ENCODE measurements at places on chromosomes 2 and 18.

DNA sequence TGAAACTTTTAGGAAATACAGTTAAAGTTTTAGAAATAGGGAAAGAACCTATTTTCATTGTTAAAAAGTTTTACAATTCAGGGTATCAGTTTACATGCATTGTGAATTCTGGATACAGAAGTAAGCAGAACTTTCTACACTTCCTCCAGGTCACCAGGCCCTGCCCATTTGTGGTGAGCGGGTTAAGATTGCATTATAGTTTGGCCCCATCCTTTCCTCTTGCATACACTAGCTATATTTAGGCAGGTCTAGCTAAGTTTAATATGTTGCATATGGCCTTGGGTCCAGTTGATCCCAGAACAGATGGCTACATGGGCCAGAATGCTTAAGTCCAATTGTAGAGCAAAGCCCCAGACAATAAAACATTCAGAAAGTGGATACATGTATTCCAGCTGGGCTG, 4.8 kb downstream of the VWA3B start:
- no peak for DNase-seq

DNA sequence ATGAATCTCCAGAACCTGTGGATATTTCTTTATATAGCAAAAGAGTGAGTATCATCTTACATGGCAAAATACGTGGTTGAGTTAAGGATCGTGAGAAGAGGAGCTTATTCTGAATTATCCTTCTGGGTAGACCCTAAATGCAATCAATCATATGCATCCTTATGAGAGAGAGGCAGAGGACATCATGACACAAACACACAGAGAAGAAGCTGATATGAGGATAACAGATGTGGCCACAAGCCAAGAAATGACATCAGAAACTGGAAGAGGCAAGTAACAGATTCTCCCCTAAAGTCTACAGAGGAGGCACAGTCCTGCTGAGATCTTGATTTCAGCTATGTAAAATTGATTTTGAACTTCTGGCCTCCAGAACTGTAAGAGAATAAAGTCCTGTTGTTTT, 730.2 kb upstream of the ZNF804A start:
- no peak for DNase-seq

DNA sequence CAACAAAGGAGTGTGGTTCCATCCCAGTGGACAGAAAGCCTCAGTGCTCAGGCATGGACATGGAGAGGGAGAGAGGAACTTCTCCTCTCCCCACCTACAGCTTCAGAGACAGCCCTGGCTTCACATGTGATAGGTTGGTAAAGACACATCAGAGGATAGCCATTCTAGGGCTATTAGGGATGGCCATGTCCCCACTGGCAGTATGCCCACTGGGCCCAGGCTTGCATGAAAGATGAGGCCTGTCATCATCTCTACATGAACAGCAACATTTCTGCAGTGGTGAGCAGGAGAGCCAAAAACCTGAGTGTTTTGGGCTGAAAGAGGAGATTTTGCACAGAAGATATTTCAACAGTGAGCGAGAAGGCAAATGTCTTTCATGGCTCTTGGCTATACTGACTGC, 517.2 kb downstream of the NR4A2 start:
- DNase-seq: no peak

GRCh38 chr2:105460048-105460732, 61.3 kb upstream of the FHL2 start:
- DNase-seq: no peak

GRCh38 chr2:235447210-235447609, 46.6 kb upstream of the AGAP1 start:
- no peak for DNase-seq

GRCh38 chr2:127740665-127741288, 39.5 kb downstream of the SFT2D3 start:
- peak; percentile 66 for DNase-seq

DNA sequence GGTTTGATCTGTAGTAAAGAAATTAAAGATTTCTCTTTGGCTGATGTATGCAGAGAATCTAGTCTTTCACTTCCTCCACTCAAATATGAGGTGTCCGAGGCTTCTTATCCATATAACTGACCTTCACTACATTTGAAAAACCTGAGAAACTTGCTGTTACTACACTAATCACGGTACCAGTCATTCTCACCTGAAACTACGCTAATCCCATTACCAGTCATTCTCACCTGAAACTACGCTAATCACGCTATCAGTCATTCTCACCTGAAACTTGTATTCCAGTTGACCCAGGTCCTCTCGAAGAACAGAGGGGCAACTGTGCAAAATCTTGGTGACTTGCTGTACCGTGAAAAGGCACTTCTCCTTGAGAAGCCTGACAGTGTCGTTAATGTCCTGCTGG, 5.1 kb downstream of the MTERF4 start:
- DNase-seq: no peak

GRCh38 chr2:120396013-120396860, 50.3 kb downstream of the INHBB start:
- peak; percentile 12 for DNase-seq

DNA sequence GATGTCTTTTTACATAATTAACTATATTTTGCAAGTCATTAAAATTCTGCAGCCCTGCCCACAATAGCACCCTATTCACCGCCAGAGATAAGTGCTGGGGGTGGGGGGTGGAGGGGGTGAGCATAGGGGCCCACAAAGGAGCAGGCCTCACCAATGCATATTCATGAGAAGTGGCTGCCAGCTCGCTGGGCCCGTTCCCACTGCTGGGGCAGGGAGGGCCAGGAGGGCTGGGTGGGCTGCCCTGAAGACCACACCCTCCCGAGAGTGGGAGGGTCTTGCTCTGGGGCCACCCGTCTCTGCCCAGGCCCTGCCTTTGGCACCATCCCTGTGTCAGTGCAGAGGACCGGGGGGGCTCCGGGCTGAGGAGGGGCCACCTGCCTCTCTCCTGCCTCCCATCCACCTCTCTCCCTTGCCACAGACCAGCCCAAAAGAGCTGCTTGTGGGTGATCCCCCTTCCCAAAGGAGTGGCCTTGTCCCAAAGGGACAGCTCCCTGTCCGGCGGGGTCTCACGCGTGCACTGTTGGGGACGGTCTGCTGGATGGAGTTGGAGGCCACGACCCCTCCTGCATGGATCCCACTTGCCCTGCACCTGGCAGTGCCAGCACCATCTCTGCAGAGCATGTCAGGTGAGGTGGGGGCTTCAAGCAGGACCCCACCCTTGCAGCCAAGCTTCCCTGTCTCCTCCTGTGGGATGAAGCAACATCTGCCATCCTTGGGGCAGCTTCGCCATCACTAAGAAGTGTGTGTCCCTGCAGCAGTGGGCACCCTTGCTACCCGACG, 138.8 kb upstream of the GPC1 start:
- no peak for DNase-seq

DNA sequence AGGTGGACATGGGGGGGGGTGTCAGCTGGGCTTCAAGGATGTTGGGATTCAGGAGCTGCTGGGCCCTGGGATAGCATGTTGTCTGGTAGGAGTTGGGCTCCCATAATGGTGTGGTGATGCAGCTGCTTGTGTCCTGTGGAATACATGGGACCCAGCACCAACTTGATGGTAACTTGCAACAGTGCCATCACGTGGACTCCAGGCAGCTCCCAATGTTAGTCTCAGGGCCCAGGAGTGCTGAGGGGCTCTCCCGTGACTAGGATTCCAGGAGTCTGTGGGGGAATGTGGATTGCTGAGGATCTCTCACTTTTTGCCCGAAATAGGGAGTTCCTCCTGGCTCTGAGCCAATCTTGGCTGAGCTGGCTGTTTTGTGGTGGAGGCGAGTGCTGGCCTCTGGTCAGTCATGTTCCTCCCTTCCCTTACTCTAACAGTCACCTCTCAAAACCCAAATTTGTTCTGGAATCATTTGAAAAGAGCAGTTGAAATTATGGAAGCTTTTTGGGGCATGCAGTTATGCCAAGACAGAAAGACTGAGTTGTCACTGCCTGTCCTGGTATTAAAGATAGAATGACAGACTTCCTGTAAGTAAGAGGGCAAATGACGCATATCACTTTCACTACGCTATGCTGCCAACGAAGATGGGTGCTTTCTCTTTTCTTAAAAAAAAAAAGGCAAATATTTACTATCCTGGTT, 607.1 kb downstream of the ADCYAP1 start:
- no peak for DNase-seq

DNA sequence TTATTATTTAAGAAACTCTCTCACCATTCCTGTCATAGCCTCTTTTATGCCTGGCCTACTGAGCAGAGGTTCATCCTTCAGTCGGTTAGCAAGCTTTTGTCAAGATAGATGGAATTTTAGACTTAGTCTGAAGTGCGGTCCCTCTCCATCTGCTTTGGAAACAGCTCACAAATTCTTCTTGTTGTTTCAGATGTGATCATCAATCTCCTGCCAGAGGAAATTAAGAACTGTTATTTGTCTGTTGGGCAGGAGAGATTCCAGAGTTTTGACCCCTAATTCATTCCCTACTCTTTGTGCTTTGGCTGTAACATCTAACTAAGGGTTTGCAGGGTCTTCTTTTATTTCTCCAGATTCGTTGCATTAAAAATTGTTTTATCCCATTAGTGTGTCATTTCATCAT, 56.4 kb downstream of the LRRTM1 start:
- no peak for DNase-seq

GRCh38 chr2:88027697-88028389, 11.5 kb upstream of the RNU2-63P start:
- no peak for DNase-seq

DNA sequence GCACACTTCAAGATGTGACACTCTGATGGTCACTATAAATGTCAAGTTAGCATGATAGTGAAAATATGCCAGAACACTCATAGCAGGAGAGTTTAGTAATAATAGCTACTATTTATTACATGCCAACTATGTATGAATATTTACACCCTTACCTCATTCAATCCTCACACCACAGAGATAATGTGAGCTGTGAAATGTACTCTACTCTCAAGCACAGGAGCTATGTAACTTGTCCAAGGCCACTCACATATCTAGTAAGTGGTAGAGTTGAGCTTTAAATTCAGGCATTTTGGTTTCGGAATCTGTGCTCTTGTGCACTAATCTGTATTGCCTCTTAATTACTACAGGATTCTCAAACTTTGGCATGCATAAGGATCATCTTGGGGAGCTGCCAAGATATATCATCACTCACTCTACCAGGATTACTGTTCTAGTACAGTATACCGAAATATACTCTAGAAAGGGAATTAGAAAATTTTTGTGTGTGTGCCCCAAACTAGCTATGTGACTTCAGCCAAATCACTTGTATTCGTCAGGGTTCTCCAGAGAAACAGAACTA, 154.3 kb downstream of the PLCL1 start:
- DNase-seq: no peak

- no peak for DNase-seq
These were observed 122.1 kb upstream of the SLC39A10 start for GRCh38 chr2:195534971-195535370.

- no peak for DNase-seq
These were observed 36.4 kb downstream of the SCN1A start for GRCh38 chr2:166091439-166091838.

DNA sequence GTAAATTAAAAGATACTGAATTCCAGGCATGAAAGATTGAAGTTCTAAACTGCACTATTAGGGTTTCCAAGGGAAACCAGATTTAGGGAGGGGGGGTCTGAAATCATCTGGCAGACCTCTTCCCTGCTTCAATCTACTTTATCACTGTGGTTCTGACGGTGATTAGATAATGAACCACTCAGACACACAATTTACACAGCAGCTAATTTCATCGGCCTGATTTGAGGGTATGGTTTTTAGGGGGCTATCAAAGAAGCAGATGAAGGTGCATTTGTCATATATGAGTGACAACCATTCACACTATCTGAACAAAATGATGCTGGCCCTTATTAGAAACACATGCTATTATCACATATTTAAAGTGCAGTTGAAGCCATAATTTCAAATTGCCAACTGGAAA, 106.0 kb downstream of the OLA1 start:
- no peak for DNase-seq

GRCh38 chr2:29225814-29226213, 110.6 kb downstream of the CLIP4 start:
- no peak for DNase-seq

DNA sequence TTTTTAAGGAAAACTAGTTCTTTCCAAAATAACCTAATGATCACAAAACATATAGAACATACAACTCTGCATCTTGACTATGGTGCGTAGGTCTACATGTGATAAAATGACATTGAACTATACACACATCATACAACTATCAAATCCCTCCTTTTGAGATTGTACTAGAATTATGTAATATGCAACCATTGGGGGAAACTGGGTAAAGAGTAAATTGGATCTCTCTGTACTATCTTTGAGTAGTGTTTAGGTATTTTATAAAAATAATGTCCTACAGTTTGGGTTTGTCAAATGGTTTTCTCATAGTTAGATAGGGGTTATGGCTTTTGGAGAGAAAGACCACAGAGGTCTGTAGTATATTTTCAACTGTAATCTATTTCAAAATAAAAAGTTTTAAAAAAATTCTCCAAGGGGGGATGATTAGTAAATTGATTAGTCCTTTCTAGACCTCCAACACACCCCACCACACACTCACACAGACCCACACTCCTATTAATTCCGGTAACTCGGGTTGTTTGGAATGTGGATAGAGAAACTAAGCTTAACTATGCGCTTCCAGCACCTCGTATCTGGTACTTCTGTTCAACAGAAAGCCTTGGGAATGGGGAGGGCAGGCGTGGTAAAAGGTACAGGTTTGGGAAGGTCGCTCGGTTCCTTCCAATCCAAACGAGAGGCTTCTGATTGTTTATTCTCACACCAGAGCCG, 695 bp upstream of the BIRC6 start:
- DNase-seq: no peak

- no peak for DNase-seq
These were observed 55.1 kb downstream of the RBBP8 start for GRCh38 chr18:22988208-22988607.

DNA sequence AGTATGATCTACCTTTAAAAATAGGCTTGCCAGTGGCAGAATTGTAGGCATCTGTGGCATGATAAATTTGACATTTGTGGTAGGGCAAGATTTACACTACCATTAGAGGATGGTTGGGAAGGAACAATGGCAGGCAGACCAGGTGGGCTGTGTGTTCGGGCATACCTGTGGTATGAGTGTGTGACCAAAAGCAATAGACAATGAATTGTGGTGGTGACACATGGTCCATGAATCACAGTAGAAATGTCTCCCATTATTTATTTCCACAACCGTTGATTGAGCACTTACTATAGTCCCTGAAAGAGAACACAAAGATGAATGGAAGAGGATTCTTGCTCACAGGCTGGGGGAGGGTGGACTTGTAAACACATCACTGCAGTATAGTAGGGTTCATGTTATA, 29.9 kb upstream of the RUFY4 start:
- DNase-seq: no peak

DNA sequence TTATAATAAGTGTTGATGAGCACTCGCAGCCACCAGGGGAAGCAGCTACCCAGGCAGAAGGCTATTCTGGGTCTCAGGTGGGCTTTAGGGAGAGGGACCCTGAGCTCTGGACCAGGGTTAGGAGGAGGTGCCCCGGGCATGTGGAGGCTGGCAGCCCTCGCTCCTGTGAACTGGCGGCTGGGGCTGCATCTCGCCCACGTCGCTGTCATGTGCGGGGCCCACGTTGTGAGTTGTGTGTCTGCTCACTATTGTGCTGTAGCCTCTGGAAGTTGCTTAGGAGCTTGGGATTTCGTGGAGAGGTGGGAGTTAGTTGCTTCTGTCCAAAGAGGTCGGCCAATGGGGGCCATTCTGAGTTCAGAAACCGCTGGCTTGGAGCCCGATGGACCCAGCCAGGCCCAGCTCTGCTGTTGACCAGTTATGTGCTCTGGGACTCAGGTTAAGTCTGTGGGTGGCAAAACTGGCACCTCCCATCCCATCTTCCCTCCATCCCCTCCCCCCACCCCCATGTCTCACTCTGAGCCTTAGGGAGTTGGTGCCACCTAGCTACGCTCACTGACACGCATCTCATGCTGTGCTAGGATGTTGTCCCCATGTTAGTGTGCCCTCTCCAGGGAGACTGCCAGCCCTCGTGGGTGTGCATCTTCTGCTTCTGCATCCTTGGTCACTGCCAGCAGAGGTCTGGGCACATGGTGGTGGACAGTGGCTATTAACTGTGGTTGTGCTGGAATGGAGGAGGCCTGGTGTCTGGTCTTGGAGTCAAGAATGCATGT, 18.5 kb downstream of the RRM2 start:
- DNase-seq: no peak

Data from NCI-H2081 (cell line).